HFFc6 (cell line): ENCODE measurements at places on chromosomes 3 and 15. TPM values are rescaled to one million over a fixed set of nuclear protein-coding genes. Genes with fewer than 3 reads are reported as not detected.

KNG1 gene
- total RNA-seq, result not detected in 3 replicates

LEKR1 gene
- total RNA-seq, result 0.36 to 1.0 TPM (median 0.53 TPM) in 3 replicates

GRCh38 chr3:16906682-16907081, 21.9 kb downstream of the PLCL2 start:
- DNase-seq, result peak; percentile 25

DNA sequence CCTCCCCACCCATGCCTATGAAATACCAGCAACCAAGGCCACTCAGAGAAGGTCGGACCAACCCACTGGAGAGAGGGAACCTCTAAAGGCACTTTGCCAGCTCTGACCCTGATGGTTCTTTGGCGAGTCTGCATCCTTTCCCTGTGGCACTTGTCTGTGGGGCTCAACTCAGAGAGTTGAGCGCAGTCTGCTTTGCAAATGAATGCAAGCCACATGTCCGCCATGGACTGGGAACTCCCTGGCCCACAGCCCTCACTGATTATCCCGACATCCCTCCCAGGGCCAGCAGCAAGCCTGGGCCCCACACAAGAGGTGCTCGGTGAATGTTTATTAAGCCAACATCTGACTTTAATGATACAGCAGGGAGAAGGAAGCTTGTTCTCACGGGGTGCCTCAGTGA, 55.5 kb upstream of the HES1 start:
- no peak for DNase-seq

GRCh38 chr15:28887339-28888174, 1.8 kb downstream of the APBA2 start:
- DNase-seq, result no peak

DNA sequence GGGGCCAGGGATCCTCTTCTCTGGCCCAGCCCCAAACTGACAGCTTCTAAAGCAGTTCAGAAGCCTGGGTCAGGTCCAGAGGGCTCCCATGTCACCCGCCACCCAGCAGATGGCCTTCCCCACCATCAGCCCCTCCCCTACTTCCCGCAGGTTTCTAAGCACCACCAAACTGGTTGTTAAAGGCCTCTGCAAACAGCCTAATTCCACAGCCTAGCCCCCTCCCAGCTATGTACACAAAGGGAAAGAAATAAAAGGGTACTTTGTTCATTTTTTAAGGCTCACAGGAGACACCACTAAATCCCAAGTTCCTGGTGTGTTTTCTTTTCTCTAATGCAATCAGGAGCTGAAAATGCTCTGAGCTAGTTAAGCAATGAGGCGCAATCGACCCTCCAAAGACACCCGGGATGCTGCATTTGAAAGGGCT, 30.6 kb downstream of the PLCH1 start:
- DNase-seq, result no peak

DNA sequence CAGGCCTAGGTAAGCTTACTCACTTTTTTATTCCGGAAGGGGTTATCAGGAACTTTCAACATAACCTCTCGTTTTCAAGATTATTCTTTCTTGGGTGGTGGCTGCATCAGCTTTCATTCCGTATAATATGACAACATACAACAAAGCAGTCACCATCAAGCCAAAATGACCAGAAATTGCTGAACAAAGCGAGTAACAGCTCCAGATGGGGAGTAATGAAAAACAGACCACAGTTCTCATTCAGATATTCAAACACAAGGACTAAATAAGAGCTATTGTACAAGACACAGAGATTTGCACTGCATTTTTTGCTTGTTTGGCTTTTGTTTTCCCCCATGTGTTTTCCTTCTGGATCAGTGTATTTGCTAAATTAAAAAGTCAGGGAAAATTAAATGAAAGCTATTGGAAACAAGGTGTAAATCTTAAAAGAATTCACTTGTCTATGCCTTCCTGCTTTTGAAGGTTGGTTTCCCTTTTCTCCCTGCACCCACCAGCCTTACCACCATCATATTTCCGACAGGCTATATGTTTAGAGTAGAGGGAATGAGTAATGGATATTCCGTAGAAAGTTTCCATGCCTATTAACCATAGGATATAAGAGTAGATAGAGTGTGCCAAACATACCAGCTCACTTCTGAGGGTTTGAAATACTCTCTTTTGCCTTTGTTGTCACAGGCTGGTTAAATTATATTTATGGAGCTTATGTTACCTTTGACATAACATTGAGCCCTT, 213.6 kb downstream of the RBMS3 start:
- no peak for DNase-seq
